ENCODE measurements at places on chromosomes 4 and X.

DNA sequence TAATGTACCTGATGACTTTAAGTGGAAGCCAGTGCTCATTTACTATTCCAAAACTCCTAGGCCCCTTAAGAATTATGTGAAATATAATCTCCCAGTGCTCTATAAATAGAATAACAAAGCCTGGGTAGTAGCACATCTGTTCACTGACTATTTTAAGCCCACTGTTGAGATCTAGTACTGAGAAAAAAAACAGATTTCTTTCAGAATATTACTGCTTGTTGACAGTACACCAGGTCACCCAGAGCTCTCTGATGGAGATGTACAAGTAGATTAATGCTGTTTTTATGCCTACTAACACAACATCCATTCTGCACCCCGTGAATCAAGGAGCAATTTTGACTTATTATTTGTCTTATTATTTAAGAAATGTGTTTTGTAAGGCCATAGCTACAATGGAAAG lies 75.7 kb downstream of the FAM47C start:
- DNase-seq = no peak

DNA sequence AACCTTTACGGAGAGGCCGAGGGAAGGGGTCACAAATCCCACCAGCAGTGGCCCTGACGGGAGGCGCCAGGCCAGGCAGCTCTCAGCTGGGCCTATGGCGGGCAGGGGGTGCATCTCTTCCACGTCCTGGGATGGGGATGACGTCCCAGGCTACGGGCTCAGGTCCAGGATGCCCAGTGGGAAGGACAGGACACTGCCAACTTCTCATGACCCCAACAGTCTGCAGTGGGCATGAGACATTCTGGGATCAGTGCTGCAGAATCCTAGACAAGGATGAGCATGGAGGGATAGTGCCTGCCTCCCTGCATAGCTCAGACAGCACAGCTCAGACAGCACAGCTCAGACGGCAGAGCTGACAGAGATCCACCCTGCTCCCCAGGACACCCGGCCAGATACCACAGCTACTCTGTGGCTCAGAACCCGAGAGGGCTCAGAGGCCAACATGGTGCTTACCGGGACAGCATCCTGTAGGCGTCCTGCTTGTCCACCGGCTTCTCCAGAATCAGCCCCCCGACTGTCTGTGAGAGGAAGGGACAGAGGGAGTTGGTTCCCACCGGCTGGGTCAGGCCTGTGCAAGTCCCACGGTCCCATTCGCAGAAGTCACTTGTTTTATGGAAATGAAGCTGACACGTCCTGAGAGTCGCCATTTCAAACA lies 17.3 kb downstream of the ASMTL start:
- DNase-seq = no peak

DNA sequence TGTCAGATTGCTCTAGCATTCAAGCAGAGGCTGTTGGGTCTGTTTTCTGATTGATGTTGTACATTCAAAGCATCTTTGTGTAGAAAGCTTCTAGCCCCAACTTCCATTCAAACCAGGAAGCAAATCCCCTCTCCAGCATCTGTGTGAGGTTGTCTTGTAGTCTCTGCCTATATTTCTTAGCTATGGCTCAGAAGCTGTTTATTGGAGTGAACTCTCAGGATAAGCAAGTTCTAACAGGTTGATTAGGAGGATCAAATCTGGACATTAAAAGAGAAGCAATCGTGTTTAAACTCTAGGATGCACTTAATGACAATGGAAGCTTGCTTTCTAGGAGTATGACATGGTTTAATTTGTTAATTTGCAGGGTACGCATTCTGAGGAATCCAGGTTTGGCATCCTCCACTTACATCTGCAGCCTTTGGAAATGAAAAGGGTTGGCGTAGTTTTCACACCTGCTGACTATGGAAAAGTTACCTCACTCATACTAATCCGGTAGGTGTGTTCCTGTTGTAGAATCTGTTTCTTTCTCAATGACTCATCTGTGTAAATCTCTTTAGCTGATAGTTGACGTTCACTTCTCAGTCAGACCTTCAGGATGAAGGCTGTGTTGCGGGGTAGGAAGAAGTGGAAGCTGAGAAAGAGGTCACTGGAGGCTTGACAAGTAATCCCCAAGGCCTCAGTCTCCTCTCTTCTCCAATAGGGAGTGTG lies 88.0 kb upstream of the TLR2 start:
- no peak for DNase-seq

- no peak for DNase-seq
Measured at GRCh38 chr4:7978907-7979651, 39.4 kb upstream of the AFAP1 start.

DNA sequence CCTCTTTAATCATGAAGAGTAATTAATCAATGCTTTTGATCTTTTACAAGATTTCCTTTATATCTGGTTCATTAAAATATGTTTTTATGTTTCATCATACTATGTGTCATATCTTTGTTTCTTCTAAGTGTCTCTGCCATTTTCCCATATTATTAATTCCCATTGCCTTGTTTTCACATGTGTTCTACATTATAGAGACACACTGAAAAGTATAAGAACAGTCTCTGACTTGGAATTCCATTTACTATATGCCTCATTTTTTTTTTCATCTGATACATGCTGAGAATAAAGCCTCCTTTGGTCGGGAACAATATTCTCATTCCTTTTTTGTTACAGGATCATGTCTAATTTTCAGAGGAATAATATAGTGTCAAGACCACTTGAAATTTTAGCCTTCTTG lies 4.3 kb downstream of the BANK1 start:
- DNase-seq = no peak

DNA sequence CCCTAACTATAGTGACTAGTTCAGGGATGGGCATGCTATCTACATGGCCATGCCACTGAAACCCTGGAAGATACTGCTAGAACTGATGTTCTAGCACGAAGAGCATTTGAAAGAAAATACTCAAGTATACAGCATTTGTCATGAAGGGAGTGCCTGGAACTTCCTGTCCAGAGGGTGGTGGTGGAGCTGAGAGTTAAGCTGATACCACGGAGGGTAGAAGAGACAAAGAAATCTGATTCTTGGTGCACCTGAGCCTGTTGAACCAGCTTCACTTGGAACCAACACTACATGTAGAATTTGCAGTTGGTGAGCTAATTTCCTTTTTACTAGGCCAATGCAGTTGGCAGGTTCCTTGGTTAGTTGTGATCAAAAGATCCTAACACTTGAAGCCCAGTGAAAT lies 116.4 kb downstream of the CCNG2 start:
- DNase-seq = no peak

- DNase-seq = no peak
Measured at GRCh38 chr4:72875138-72875537, 194.4 kb downstream of the COX18 start.

GRCh38 chr4:114052227-114052626 lies 72.8 kb upstream of the ARSJ start:
- DNase-seq = no peak

DNA sequence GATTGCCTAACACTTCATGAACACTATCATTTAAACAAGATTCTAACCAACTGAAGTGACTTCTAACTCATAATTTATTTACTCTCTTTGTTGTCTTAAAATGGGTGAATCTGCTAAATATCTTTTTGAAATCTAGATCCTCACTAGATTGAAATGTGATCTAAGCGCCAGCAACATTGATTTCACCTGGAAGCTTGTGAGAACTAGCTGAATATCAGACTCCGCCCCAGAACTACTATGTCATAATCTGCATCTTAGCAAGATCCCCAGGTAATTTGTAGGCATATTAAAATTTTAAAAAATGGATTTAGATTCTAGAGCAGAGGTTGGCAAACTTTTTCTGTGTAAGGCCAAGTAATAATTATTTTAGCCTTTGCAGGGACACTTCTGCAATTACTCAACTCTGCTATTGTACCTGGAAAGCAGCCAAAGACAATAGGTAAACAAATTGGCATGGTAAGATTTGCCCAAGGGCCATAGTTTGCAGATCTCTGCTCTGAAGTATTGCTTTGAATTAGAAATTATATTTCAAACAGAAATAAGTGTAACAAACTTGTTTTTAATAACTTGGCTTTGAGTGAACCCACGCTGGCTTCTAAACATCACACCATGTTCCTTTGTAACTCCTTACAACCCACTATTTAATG lies 121.5 kb downstream of the REELD1 start:
- no peak for DNase-seq

GRCh38 chr4:167903291-167903721 lies 189.0 kb upstream of the ANXA10 start:
- no peak for DNase-seq

GRCh38 chr4:176042195-176042594 lies 23.4 kb upstream of the WDR17 start:
- DNase-seq = no peak

DNA sequence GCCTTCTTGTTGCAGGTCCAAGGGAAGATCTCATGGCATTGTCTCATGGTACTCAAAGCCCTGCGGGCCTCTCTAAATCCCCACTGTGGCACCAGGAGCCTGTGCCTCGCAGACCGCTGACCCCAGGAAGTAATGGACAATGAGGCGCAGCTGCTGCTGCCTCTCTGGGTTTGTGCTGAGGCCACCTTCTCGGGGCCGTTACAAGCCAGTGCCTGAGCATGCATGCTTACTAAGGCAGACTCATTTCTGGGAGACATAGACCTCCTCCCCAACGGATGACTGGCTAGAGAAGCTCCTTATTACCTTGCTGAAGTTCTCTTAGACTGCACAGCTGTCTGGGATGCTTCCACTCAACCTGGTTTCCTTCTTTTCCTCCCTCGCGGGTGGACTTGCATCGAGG lies 1.3 kb downstream of the BDH2 start:
- no peak for DNase-seq

DNA sequence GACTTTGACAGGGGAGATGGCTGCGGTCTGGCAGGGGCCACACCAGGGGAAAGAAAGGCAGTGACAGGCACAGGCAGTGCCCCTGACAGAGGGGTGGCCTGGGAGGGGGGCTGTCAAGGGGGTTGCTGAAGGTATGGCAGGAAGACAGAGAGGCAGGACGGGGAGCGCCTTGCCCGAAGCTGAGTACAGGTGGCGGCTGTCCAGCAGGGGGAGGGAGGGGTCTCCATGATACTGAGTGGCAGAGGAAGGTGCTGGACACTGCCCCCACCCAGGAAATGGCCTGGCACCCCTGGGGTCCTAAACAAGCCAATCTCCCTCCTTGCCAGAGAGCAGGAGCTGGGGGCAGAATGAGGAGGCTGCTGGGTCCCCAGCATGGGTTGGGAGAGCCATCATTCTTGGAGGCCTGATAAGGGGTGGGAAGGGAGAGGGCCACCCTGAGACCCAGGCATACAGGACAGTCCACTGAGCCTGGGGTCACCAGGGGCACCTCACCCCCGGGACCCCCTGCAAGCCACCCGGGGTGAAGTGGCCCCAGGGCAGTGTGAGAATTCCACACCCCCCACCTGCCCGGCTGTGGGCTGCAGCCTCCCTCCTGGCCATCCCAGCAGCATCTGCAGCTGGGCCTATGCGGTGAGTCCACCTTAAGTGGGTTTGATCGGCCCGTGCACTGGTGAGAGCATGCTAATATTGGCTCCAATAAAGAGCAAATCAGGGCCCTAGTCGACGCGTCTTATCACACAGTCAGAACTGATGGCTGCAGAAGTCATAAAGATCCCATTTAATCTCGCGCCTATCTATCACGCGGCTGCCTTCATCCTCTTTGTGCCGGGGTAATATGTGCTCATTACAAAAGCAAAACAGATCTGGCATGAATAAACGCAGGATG lies 108.5 kb downstream of the FAM53A start:
- DNase-seq = no peak

DNA sequence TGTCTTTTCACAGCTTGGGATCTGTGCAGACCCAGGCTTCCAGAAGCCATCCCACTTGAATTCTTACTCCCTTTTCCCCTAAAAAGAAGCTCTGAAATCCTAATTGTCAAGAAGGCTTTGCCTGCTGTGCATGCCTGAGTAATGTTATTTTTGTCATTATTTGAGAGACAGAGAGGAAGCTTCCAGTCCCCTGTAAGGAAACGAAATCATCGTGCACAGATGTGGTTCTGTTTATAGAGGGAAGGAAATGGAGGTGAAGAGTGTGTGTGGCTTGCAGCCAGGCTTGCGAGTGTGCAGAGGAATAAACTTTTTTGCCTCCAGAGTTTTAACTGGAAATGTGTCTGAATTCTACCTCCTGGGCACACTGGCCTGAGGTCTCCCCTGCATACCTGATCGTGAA lies 70.2 kb downstream of the TBL1X start:
- no peak for DNase-seq

DNA sequence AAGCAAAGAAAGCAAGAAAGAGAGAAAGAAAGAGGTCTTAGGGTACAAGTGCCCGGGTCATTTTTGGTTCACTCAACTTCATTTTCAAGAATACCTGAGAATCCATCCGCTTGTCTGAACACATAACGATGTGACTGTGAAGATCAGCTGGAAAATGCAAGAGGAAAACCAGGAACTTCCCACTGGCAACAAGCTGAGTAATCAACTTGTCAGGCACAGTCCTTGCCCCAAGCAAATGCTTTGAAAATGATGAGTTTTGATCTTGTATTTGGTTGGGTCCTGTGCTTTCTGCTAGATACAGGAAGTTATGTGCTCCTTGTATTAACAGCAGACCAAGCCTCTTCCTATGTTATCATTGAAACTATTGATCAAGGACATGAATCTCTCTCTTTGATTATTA lies 239.1 kb downstream of the ASMT start:
- no peak for DNase-seq

DNA sequence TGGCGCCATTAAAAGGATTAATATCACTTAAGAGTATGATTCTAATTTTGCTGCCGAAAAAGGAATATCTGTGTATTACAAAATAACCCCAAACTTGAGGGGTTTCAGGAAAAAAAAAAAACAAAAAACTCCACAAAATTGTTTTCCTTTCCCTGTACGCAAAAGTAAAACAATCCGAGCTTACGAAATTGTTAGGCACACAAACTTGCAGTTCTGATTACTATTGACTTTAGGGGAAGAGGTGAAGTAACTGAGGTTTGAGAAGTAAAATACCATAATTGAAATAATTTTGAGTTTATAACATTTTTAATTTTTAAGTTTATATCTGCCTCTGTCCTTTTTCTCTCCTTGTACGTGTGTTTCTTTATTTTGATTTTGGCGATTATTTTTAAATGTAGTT lies 64.8 kb downstream of the USP9X start:
- no peak for DNase-seq

DNA sequence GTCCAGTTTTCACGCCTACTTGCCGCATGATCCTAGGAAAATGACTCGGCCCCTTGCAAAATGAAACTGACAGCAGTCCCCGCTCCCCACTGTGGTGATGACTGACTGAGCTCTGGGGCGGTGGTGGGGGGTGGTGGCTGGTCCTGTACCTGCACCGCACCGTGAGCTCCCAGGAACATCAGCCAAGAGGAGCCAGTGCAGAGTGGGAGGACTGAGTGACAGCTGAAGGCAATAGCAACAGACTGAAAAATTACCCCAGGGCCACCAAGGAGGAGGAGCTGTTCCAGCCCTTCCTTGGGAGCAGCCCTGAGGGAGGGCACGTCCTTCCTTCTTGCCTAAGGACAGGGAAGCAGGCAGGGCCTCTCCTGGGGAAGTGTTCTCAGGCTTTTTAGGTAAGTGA lies 2.4 kb upstream of the C4orf50 start:
- no peak for DNase-seq

- no peak for DNase-seq
Measured at GRCh38 chr4:82510216-82510615, 51.6 kb downstream of the TMEM150C start.

DNA sequence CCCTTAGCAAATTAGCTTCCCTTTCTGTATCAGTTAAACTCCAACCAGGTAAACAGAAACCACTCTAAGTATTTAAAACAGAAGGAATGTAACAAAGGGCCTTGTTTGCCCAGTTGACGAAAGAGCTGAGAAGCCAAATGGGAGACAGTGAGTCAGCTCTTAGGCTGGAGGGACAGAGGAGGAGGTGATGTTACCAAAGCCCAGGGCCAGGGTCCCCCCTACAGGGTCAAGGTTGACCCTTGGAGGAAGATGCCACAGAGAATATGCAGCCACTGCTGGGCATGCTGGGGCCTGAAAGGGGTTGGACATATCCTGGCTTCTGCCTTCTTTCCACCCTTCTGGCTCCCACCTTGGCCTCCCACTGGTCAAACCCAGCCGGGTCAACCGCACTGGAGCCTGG lies 38.3 kb upstream of the LGI2 start:
- DNase-seq = no peak

All from stimulated activated CD8-positive, alpha-beta memory T cell treated with anti-CD3 and anti-CD28 coated beads, Interleukin-2, amount 100 ng/mL, for 1 hour (primary cell).